ENCODE measurements at places on chromosomes 4 and X. TPM values are rescaled to one million over a fixed set of nuclear protein-coding genes. Genes with fewer than 3 reads are reported as not detected.
A peak's percentile ranks its signal among the peaks of the same experiment; 100 is the strongest.

The FAM236B gene
- total RNA-seq = not detected

The RS1 gene
- total RNA-seq = 4.7 TPM

The MSN gene
- total RNA-seq = 462 TPM

The CT47A1 gene
- not detected for total RNA-seq

The NAP1L3 gene
- 1.2 TPM for total RNA-seq

The DMP1 gene
- not detected for total RNA-seq

DNA sequence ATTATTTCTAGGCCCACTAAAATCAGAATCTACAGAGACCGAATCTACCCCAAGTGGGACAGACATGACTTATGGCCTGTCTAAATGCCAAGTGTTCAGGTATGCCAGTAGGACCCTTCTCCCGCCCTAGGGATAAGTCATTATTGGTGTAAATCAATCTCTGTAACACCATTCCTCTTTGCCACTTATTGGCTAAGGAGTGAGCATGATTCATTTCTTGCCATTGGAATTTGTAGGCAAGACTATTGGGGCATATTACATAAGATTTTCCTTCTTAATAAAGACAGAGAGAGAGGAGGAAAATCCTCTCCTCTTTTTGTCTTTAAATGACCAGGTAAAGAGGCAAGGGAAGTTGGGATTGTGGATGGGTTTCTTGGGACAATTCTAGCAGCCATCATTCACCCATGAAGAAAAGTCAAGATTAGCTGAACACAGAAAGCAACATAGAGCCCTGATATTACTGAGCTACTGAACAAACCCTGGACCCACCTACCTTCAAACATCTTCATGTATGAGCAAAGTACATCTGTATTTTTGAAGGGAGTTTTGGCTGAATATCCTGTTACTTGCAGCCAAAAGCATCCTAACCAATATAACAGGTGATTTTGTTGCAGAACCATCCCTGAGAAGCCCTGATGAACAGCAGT is 2.6 kb downstream of the SLC9B2 start:
- H3K36me3 ChIP-seq = no peaks in the 10 kb centered on the region
- H3K4me3 ChIP-seq = no peak overlapping the region
- peaks cover 20% of the 10 kb centered on the region for H3K4me1 ChIP-seq
- H3K27ac ChIP-seq = no peak overlapping the region
- no peak for DNase-seq

DNA sequence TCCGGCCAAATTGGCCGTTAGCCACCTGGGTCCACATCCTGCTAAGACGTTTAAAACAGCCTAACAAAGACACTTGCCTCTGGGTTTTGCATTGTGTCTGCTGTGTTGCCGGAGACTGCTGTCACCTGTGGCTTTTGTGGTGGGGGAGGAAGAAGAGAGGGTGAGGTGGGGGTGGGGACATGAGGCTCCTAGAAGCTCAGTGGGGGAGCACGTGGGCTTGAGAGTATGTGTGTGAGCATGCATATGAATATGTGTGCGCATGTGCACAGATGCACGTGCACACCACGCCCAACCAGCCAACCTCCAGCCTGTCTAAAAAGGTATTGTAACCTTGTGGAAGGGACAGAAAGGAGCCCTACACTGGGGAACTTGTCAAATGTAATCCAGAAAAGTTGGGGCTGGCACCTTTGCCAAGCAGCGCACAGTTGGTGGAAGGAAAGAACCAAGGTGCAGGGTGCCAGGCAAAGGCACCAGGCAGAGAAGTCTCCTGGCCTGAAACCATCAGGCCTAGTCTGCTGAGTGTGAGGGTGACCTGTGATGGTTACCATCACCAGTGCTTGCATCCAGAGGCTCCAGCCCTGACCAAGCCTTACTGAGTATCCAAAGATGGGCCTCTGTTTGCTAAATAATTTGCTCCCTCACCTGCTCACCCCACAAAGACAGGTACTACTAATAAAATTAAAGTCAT is 10.1 kb upstream of the SASH3 start:
- no peak for DNase-seq
- no peaks in the 10 kb centered on the region for H3K27me3 ChIP-seq
- no peak overlapping the region for H3K27ac ChIP-seq
- H3K36me3 ChIP-seq = no peaks in the 10 kb centered on the region
- no peaks in the 10 kb centered on the region for H3K4me1 ChIP-seq
- no peak overlapping the region for H3K4me3 ChIP-seq

GRCh38 chrX:132648895-132649294 is 160.1 kb upstream of the MBNL3 start:
- H3K36me3 ChIP-seq = no peaks in the 10 kb centered on the region
- H3K4me1 ChIP-seq = no peaks in the 10 kb centered on the region
- no peak overlapping the region for H3K4me3 ChIP-seq

GRCh38 chr4:139499186-139499585 is 45.3 kb downstream of the RAB33B start:
- no peaks in the 10 kb centered on the region for H3K27me3 ChIP-seq
- no peak overlapping the region for H3K27ac ChIP-seq
- H3K36me3 ChIP-seq = no peaks in the 10 kb centered on the region
- no peak overlapping the region for H3K4me3 ChIP-seq

DNA sequence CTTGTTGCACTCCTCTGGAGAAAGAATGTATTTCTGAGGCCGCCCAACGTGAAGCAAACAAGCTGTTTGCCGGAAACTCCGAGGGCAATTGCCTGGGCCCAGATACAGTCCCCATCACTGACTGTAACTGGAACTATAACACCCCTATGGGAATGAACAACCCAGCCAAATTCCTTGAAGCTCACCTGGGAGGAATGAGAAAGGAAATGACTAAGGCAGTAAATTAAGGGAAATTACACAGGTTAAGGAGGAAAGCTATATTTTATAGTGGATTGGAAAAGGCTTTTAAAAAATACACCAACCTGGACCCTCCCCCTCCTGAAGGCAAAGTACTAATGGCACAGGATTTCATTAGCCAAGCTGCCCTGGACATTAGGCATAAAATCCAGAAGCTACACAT is 11.7 kb upstream of the HERC5 start:
- H3K4me3 ChIP-seq = no peak overlapping the region
- no peak for DNase-seq
- no peaks in the 10 kb centered on the region for H3K4me1 ChIP-seq
- H3K36me3 ChIP-seq = peaks cover 8% of the 10 kb centered on the region

GRCh38 chr4:101178731-101179130 is 168.6 kb downstream of the PPP3CA start:
- no peak for DNase-seq
- no peak overlapping the region for H3K4me3 ChIP-seq
- H3K4me1 ChIP-seq = peaks cover 4% of the 10 kb centered on the region
- H3K36me3 ChIP-seq = no peaks in the 10 kb centered on the region

GRCh38 chr4:109848501-109848900 is 594 bp downstream of the LRIT3 start:
- no peak overlapping the region for H3K4me3 ChIP-seq
- H3K27ac ChIP-seq = no peak overlapping the region
- H3K4me1 ChIP-seq = no peaks in the 10 kb centered on the region
- no peaks in the 10 kb centered on the region for H3K27me3 ChIP-seq
- no peak for DNase-seq
- no peaks in the 10 kb centered on the region for H3K36me3 ChIP-seq

GRCh38 chr4:22233230-22233629 is 282.6 kb downstream of the ADGRA3 start:
- DNase-seq = no peak
- H3K27ac ChIP-seq = no peak overlapping the region
- H3K4me1 ChIP-seq = no peaks in the 10 kb centered on the region
- H3K4me3 ChIP-seq = no peak overlapping the region
- H3K36me3 ChIP-seq = no peaks in the 10 kb centered on the region
- H3K27me3 ChIP-seq = no peaks in the 10 kb centered on the region

DNA sequence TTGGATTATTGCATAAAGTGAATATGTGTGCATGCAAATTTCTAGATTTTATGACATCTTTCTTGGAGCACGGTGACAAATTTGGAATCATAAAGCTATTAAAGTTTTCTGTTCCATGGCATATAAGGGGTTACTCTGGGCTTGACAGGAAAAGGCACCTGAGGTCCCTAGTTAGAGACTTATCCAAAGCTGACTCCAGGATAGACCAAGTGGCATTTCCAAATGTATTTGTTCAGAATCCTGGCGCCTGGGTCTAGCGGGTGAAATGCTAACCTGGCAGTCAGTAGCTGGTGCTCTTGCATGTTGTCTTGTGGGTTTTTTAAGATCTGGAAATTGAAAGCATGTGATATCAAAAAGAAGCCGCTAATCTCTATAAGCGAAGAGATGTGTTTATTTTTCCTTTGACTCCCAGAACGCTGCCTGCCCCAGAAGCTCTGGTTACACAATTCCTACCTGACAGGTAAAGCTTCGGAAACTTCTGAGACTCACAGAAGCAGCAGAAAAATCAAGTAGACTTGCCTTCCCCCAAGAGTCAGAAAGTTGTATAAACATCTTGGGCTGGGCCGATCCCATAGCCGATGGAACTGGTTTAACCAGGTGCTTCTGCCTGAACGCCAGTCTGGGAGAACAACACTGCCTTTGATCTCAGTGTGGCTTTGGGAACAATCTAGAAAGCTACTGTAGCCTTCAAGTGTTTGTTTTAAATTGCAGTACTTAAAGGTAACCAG is 12.9 kb upstream of the ZCCHC4 start:
- no peaks in the 10 kb centered on the region for H3K27me3 ChIP-seq
- H3K36me3 ChIP-seq = no peaks in the 10 kb centered on the region
- no peak for DNase-seq
- H3K4me1 ChIP-seq = no peaks in the 10 kb centered on the region

DNA sequence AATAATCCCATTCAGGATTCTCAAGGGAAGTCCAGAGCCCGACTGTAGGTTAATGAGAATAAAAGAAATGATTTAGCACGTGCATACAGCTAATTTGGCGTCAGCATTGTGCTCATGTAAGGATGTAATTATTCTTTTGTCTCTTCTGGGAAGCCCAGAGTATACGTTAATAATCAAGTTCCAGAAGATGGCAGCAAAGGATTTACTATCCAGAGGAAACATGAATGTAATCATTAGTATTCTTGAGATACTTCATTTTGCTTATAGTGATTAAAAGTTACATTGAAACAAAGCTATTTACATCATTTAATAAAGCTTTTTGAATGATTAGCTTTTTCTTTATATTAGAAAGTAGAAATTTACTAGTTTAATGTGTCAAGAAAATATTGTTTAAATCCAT is 27.1 kb upstream of the MAP9 start:
- DNase-seq = no peak
- no peaks in the 10 kb centered on the region for H3K27me3 ChIP-seq
- H3K36me3 ChIP-seq = no peaks in the 10 kb centered on the region
- H3K27ac ChIP-seq = no peak overlapping the region
- no peak overlapping the region for H3K4me3 ChIP-seq

- DNase-seq = no peak
- H3K27ac ChIP-seq = peak overlapping the region; percentile 71
- no peaks in the 10 kb centered on the region for H3K36me3 ChIP-seq
- no peaks in the 10 kb centered on the region for H3K27me3 ChIP-seq
- H3K4me1 ChIP-seq = peaks cover 50% of the 10 kb centered on the region
These were observed 32.7 kb downstream of the TBC1D14 start for GRCh38 chr4:6942238-6942800.

GRCh38 chrX:81378560-81378959 is 176.7 kb downstream of the SH3BGRL start:
- no peak for DNase-seq
- H3K27ac ChIP-seq = no peak overlapping the region
- H3K4me1 ChIP-seq = no peaks in the 10 kb centered on the region

- H3K27ac ChIP-seq = no peak overlapping the region
- no peaks in the 10 kb centered on the region for H3K27me3 ChIP-seq
- no peak overlapping the region for H3K4me3 ChIP-seq
- no peaks in the 10 kb centered on the region for H3K36me3 ChIP-seq
These were observed 43.2 kb upstream of the SLC10A4 start for GRCh38 chr4:48439988-48440387.
